Stimulated activated CD4-positive, alpha-beta T cell treated with anti-CD3 and anti-CD28 coated beads, Interleukin-1b, Interleukin-23, amount 100 ng/mL, for 4 hours (primary cell): ENCODE measurements at places on chromosomes 16 and 17.

DNA sequence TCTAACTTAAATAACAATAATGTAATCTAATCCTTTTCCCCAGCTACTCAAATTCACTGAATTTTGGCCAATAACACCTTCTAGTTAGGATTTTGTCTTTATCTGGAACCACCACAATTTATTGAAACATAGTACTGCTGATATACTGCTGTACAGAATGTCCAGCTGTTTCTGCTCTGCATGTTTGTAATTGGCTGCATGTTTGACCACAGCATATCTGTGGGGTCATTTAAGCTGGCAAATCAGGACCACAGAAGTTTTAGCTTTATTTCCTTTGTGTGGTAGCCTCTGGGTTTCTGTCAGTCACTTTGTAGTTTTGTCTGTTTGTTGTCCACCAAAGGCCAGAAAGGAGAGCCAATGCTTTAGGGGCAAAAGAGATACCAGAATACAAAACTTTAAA, 22.2 kb upstream of the RAB11FIP4 start:
- DNase-seq, result no peak

DNA sequence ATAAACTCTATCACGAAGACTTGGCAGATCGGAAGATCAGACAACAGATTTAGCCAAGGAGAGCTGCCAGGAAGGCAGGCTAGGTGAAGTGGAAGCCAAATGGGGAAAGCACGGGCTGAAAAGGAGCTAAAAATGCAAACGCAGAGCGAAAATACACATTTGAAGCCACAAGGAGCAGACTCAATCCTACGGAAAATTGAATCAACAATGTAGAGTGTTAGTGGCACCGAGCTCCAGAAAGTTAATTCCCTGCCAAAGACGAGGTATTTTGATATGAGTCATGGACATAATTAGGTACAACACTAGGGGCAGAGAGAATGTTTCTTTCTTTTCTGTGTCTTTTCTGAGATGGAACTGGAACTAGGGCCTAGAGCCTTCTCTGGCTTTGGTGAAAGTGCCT, 20.7 kb downstream of the GSG1L start:
- DNase-seq, result no peak

DNA sequence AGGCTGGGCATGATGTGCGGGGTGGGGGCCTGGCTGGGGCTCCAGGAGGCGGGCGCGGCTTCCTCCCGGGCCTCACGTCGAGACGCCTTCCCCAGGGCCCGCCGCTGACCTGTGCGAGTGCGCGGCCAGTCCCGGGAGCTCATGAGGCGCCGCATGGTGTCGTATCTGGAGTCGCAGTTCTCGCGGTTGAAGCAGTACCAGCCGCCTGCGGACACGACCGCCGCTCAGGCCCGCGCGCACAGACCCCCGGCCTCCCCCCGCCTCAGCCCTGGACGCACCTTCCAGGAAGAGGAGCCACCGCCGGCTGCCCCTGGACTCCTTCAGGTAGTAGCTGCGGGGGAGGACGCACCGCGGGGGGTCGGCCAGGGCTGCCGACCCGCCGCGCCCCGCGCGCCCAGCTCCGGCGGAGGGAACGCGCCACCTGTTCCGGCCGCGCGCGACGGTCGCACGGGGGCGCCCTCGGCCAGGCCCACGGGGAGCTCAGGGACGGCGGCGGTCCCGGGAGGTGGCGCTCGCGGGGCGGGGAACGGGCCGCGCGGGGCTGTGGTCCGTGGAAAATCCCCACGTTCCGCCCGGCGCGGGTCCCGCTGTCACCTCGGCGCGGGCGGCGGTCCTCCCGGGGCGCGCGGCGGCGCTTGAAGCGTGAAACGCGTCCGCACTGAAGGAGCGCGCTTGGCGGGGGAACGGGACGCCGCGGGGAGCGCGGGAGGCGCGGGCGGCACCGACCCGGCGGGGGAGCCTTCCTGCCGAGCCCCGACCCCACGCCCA, 1.4 kb downstream of the NOTUM start:
- DNase-seq, result peak; percentile 85

- DNase-seq, result no peak
Observed at GRCh38 chr17:14150619-14151018, 81.3 kb downstream of the COX10 start.

- no peak for DNase-seq
Observed at GRCh38 chr16:72844225-72844920, 203.6 kb downstream of the ZFHX3 start.

DNA sequence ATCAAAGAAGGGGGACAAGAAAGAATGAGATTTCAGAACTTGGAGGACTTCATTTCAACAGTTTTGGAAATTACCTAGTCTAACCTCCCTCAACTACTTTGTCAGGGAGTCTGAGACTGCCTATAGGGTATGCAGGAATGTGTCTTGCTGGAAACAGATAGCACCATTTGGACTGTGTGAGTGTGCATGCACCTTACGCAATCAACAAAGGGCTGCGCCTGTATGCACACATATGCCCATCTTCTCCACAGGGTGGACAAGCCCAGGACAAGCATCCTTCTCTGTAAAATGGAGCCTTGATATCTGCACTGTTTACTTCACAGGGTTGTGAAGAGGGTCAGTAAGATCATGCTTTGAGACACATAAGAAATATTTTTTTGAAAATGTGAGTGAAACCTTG, 305.7 kb upstream of the ASIC2 start:
- no peak for DNase-seq

DNA sequence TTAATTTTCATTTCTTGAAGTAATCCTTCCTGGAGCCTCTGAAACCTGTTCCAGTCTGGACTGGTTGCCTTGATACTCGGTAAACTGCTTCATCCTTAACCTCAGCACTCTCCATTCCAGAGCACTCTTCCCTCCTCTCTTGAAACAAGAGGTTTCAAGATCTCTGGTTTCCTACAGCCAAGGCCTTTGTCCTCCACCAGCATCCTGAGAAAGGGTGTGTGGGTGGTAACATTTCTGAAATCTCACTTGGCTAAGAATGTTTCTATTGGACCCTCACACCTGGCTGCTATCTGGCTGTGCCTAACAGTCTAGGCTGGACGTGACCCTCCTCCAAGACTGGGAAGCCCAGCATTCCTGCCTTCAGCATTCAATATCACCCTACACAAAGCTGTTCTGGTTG, 99.7 kb downstream of the CYTH1 start:
- no peak for DNase-seq

DNA sequence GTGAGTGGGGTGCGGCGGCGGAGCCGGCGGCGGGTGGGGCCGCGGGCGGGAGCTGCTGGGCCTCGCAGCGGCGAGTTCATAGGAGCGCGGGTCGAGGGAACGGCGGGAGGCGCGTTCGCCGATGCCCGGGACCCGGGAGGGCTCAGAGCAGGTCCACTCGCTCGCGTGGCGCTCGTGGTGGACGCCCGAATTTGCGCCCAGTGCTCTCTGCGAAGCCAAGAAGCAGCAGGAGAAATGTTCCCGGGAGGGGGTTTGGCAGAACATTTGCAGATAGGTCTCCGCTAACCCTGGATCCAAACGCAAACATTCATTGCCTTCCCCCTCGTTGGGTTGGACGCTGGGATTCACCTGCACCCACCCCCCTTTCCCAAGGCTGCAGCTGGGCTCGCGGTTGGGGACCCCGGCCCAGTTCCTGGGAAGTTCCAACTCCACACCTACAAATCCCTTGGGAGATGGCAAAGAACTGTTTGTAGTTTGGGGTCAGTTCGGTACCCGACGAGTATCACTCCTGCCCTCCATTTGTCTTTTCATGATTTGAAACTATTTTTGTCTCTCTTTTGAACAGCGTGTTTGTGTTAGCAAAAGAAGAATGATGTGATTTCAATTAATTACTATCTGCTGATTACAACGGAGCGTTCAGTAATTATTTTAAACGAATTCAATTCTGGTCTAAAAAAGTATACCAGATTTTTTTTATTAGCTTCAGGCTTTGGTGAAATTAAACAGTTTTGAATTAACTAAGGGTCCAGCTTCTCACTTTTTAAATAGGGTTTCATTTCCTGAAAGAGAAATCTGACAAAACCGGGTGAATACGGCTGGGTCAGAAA, 2.3 kb downstream of the NTN1 start:
- DNase-seq, result no peak

DNA sequence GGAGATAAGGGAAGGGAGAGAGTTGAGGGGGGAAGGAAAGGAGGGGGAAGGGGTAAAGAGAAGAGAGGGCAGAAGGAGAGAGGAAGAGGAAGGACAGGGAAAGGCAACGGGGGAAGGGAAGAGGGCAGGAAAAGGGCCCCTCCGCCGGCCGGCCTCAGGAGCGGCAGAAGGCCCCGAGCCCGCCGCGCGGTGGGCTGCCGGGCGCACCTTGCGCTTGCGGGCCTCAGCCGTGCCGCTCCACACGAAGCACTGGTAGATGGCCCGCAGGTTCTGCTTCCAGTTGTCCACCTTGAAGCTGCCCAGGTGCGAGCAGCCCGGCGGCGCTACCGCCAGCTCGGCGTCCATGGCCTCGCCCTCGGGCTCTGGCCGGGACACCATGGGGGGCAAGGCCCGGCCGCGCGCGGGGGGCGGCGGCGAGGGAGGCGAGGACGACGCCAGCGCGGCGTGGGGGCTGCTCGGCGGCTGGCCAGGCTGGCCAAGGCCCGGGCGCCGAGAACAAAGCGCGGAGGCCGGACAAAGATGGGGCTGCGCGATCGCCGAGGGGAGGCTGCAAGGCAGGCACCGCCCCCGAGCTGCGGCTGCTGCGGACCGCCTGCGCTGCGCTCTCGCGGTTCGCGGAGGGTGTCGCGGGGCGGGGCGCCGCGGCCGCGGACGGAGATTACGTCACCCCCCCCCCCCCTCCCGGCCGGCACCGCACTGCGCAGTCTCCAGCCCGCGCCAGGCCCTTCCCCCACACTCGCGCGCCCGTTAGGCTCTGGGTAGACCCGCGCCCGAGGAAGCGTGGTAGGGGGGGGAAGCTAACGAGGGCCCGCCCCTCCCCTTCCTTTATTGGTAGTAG, at the start of gene USP22:
Gene USP22 (minus strand): TSS at position 554 of the 838 bp plus-strand sequence. CDS start 176 bp downstream, at position 378.
- peak; percentile 91 for DNase-seq

DNA sequence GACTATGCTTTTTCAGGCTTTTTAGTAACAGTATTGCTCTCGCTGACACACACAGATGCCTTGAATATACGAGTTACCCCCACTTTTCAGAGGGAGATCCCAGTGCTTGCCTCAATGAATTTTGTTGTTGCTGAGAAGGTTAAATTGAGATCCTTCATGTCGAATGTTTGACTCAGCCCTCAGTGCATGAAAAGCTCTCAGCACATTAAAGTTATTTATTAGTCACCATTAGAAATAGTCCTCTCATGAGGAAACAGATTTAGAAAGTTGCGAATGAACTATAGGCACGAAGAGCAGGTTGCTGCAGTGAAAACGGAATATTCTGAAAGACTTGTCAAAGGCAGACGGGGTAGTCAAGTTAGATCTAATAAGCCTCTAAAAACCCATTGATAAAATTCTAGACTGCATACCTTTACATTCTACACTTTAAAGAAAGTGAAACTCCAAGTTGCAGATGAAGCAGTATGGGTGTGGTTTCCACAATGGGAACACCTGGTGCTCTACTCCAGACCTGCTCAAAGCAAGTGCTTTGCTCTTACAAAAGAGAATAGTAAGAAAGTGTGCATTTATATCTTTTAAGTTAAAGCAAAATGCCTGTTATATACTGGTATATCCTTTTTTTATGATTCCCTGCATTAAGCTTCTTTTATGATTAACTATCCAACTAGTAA, 238.1 kb downstream of the MAF start:
- no peak for DNase-seq

DNA sequence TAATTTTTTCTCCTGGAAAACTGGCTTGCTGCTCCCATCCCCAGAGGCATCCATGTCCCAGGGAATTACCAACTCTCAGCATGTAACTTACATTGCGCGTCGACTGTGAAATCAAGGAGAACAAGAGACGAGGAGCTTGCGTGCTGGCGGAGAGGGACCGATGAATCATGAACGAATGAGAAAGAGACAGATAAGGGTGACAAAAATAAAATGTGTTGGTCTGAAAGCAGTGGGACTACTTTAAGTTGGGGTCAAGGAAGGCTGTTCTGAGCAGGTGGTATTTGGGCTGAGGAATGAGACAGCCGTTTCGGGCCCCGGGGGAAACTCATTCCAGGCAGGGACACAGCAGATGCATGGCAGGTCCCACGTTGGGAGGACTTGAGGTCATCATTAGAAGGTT, 22.5 kb downstream of the ABAT start:
- no peak for DNase-seq

GRCh38 chr17:44137891-44138709, 3.6 kb upstream of the HROB start:
- peak; percentile 65 for DNase-seq

DNA sequence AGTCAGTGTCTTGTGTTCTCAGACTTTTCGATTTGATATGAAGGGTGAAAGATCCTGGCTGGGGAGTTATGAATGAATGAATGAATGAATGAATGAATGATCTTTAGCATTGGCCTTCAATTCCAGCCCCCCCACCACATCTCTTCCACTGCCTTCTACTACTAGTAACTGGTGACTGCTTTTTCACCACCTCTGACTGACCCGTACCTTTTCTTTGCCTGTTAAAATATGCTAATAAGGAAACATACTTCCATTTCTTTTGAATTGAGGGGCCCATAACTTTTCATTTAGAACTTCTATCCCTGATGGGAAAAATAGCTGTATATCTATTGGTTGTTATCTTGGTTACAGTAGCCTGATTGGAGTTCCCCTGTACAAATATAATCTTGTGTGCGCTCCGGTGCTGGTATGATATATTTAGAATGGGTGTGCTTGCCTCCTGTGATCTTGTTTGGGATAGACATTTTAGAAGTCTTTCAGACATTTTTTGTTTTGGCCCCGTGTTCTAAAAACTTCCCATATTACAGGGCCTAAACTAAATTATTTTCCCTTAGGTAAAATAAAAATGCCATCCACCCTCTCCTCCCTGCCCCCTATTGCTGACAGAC, 3.4 kb downstream of the LYRM1 start:
- DNase-seq, result no peak
